Activated CD4-positive, CD25-positive, alpha-beta regulatory T cell (primary cell): ENCODE measurements at places on chromosomes 4 and X.

DNA sequence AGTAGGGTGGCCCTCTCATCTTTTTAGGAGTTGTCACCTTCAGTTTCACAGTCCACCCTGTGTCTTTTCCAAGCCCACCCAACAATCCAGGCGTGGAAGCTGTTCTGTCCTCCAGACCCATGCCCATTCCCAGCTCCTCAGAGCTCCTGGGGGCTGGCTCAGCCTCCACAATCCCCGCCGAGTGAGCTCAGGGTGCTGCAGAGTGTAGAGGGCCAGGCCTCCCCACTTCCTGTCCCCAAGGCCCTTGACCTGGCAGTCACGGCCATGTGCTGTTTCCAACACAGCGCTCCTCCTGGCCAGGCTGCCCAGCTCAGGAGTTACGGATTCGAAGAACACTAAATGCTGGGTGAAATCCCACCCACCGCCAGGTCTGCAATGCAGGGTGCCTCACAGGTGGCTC, 31.8 kb downstream of the PDHA1 start:
- no peak for DNase-seq

- no peak for DNase-seq
Measured at GRCh38 chr4:120821977-120822376, 100.5 kb downstream of the PRDM5 start.

DNA sequence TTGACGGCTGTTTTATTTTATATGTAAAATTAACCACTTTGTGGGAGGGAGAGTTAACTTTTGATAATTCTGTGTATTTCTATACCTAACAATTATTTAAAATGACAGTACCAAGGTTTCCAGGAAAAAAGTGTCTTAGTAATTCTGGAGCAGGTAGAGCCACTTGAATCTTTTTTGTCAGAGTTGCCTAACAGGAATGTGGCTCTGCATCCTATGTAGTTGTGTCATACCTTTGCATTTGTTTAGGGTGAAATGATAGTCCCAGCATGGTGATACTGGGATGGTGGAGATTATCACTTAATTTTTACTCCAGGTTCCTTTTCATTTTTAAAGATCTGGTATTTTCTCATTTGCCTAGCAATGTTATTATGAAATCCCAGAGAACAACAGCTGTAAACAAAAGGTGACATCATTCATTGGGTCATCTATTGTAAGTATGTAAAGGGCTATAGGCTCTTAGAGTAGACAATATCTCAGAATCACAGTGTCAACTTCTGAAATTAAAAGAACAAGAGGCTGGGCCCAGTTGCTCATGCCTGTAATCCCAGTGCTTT, 9.6 kb downstream of the SGMS2 start:
- no peak for DNase-seq

GRCh38 chr4:30268370-30268769, 451.8 kb upstream of the PCDH7 start:
- DNase-seq = no peak

GRCh38 chr4:72567821-72568675, 973 bp downstream of the ADAMTS3 start:
- no peak for DNase-seq

DNA sequence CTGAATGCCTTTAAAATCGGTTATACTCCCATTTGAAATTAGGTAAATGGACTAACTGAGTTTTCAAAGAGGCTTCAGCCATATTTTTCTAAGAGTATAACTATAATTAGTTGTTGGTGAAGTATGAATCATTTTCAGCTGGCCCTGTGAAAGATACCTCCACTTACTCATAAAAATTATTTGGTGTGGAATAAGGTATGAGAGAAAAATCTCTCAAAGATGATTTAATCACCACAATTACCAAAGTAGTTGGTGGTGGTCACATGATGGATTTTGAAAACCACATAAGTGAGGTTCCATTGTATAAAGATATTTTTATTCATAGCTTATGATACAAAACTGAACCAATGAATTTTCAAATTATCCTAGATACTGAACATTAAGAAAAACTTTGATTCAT, 9.0 kb upstream of the KLHL2 start:
- no peak for DNase-seq

GRCh38 chr4:129358571-129358970, 262.6 kb downstream of the C4orf33 start:
- DNase-seq = no peak

GRCh38 chr4:113884655-113885054, 94.8 kb downstream of the ARSJ start:
- no peak for DNase-seq

GRCh38 chr4:159016593-159017024, 86.3 kb upstream of the RAPGEF2 start:
- DNase-seq = no peak

- DNase-seq = no peak
Measured at GRCh38 chr4:86848732-86849619, at the start of gene SLC10A6. Gene SLC10A6, minus strand, starts transcription at chr4:86849384. Its CDS starts 269 bp downstream, at chr4:86849115.

DNA sequence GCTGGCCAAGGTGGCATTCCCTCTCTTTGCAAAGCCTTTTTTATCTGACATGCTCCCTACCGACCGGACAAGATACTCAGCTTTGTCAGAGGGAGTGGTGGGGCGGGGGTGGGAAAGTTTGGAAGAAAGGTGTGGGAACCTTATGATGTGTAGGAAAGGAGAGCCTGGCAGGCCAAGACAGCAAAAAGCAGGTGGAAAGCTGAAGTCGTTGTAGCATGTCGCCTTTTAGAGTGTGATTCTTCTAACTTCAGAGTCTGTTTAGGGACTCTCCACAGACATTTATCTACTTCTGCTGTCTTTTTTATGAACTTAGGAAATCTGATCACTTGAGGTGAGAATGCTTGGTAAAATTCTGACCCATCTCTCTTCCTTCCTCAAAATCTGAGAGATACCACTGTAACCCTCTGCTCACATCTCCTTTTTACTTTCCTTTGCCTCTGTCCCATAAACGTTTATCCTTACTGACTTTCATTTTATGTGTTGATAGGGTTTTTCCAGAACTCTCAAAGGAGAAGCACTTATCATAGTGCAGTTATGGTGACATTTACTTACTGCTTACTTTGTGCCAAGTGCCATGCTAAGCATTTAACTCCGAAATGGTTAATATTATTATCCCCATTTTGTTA, 8.2 kb upstream of the RUFY3 start:
- no peak for DNase-seq

GRCh38 chrX:101693476-101693875, 33.8 kb upstream of the ARMCX2 start:
- DNase-seq = no peak

GRCh38 chrX:132508834-132509233, 20.0 kb upstream of the MBNL3 start:
- no peak for DNase-seq

DNA sequence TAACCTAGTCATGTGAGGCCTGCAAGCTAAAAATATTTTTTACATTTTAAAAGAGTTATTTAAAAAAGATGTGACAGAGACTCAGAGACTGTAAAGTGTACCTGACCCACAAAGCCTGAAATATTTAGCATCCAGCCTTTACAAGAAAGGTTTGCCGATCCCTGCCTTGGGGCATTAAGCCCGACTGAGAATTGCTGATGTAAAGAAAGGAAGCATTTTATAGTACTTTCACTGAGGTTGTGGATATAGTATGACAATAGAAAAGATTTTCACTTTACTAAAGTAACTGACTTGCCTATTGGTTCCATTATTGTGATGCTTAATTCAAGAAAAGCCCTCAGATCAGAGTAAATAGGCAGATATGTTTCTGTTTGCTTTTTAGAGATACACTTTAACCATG, 17.0 kb downstream of the STK26 start:
- DNase-seq = no peak

GRCh38 chr4:4392501-4393183, 5.7 kb downstream of the NSG1 start:
- DNase-seq = no peak

DNA sequence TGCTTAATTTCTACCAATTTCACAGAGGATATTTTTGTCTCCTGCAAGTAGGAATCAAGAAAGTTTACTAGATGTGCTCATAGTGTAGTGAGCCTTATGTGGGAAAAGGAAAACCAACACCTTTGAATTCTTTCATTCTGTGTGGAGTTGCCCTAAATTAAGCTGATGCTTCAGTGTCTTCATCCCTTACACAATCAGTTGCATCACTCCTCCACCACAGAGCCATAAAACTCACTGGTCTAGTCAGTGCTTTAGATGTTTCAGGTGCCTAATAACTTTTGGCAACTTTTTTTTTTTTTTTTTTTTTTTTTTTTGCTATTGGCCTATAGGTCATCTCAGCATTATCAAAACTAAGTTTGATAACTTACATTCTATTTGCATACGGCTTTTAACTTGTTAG, 41.5 kb downstream of the HHIP start:
- DNase-seq = no peak

- no peak for DNase-seq
Measured at GRCh38 chr4:118389721-118390120, 36.9 kb upstream of the PRSS12 start.

- no peak for DNase-seq
Measured at GRCh38 chr4:7475207-7475606, 40.5 kb upstream of the PSAPL1 start.

DNA sequence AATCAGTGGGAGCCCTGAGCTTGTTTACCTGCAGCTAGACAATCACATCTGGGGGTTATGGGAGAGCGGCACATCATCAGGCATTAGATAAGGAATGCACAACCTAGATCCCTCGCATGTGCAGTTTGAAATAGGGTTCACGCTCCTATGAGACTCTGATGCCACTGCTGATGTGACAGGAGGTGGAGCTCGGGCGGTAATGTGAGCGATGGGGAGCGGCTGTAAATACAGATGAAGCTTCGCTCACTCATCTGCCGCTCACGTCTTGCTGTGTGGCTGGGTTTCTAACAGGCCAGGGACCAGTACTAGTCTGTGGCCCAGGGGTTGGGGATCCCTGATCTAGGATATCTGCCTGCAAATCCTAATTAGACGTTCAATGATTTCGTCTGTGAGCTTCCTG, 90.3 kb downstream of the CRMP1 start:
- DNase-seq = no peak

- DNase-seq = no peak
Measured at GRCh38 chr4:123846561-123846960, 450.0 kb downstream of the SPRY1 start.

- DNase-seq = no peak
Measured at GRCh38 chrX:44428989-44429627, 85.6 kb upstream of the EFHC2 start.

DNA sequence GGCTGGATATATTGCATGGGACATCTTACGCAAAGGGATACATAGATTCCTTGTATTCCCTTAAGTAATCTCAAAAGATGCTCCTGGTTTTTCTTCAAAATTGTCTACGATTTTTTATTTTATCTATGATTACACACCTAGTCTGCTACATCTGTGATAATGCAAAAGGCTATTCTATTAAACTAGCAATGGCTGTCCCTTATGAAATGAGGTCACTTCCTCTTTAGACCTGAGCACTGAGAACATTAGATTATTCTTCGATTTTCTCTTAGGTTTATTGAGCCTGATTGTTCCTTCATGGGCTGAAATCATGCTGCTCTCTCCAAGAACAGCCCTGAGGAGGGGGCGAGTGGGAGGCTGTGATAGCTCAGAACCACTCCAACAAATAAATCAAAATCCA, 126.8 kb upstream of the ENPP6 start:
- DNase-seq = no peak

DNA sequence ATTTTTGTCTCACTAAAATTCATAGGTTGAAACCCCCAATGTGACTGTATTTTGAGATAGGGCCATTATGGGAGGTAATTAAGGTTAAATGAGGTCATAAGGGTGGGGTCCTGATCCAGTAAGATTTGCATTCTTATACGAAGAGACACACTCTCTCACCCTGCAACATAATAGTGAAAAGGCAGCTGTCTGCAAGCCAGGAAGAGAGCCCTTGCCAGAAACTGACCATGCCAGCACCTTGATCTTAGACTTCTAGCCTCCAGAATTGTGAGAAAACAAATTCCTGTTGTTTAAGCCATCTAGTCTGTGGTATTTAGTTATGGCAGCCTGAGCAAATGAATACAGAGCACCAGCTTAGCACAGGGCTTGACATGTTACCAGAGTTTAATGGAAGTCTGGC, 17.5 kb upstream of the IGSF1 start:
- no peak for DNase-seq

GRCh38 chr4:98631506-98631905, 26.9 kb downstream of the TSPAN5 start:
- DNase-seq = no peak

DNA sequence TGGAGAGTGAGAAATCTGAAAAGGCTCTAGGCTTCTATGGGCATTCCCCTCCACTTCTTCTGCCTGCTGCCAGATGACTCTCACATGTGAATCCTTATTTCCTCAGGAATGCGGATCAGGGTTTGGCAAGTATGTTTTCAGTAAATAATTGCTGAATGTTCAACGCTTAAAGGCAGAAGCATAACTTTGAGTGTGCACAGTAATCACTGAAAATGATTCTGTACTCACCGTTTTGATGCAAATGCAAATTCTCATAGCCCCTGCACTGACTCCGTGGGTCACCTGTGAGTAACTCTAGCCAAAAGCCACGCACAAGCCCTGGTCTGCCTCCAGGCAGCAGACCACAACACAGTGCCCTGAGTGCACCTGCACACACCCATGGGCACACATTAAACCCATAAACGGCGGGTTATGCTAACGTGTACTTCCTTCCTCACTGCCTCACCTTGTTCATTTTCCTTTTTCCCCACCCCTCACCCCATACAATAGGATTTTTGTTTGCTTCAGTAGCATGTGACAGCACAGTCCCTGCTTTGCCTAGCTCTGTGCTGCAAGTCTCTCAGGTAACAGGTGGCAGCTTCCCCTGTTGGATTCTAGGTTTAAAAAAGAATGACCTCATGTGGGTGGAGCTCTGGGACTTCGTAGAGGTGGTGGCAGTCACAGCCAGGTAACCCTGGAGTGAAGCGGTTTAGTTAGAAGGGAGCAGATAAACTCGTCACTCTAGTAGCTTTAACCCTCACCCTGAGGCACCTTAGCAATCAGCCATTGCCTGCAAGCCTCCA, at the start of gene ARHGEF38:
Gene ARHGEF38 (plus strand): TSS at position 656 of the 782 bp plus-strand sequence. CDS start 146 bp downstream, outside the sequence.
- no peak for DNase-seq

GRCh38 chr4:80219301-80220025, 22.2 kb downstream of the PRDM8 start:
- DNase-seq = no peak

DNA sequence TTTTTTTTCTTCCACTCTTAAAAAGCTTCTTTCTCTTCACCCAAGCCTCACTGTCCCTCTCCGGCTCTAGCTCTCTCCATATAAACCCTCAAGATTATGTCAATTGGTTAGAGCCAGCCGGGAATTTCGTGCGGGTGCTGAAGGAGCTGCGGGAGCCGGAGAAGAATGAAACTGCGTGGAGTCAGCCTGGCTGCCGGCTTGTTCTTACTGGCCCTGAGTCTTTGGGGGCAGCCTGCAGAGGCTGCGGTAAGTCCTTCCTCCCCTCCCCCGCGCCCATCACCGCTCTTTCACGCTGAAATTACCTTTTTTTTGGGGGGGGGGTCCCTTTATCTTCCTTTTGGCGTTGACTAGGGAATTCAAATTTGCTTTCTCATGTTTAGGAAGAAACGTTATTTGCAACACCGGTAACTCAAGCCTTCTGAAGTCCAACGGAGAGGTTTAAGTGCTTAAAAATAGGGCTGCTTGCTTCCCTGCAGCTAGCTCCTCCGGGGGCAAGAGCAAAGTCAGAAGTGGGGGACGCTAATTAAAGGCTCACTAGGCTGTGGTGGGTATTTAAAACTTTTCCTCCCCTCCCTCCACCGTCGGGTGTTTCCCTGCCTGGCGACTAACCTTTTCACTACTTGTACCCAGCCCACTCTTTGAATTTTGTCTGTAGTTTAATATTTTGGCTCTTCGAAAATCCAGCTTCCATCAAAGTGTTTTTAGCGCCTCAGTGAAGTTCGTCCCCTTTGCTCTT, 491 bp downstream of the COL4A5 start:
- no peak for DNase-seq

- DNase-seq = no peak
Measured at GRCh38 chrX:141732031-141732430, 33.5 kb upstream of the SPANXD start.
